T follicular helper cell (primary cell): ENCODE measurements at places on chromosomes 4 and X.

- DNase-seq, result no peak
Observed at GRCh38 chrX:20373063-20373462, 106.4 kb upstream of the RPS6KA3 start.

DNA sequence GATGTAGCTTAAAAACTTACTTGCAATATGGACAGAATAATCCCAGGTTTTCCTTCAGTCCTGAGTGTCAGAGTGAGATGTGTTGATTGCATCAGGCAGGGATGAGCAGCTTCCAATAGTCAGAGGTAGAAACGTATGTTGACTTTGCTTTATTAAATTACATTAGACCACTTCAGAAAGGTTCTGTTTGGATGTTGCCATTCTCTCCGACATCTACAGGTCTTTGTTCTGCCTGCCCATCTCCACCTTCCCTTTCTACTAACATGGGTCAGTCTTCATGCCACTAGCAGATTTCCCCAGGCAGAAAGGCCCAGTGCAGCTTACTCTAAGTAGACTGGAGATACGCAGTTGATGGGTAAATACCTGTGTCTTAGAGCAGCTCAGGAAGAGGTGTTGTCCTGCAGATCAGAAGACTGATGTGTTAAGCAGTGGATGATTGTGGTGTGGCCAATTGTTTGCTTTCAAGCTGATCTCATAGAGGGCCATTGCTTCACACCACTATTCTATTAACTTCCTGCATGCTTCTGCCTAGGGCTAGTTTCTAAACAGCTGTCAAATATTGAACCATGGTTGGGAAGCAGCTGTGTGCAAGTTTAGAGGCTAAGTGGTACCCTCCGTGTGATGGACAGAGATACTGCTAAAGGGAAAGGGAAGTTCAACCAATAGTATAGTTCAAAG is 1.8 kb downstream of the FRMPD4 start:
- DNase-seq, result no peak

GRCh38 chrX:119763181-119763580 is 4.8 kb downstream of the SOWAHD start:
- DNase-seq, result no peak

GRCh38 chr4:176438401-176438800 is 118.6 kb downstream of the SPCS3 start:
- no peak for DNase-seq

DNA sequence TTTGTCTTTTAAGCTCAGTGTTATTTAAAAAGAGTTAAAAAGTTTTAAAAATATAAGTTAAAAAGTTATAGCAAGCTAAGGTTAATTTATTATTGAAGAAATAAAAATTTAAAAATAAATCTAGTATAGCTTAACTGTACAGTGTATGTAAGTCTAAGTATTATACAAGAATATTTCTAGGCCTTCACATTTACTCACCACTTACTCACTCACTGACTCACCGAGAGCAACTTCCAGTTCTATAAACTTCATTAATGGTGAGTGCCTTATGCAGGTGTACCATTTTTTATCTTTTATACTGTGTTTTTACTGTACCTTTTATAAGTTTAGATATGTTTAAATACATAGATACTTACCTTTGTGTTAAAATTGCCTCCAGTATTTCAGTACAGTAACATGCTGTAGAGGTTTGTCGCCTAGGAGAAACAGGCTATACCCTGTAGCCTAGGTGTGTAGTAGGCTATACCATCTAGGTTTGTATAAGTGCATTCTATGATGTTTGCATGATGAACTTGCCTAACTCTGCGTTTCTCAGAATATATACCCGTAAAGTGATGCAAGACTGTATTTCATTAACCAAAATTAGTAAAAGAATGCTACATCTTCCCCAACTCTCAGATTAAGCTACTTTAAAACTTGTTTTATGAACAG is 202.9 kb downstream of the CFAP299 start:
- no peak for DNase-seq
